Urinary bladder (tissue), 4 donors: ENCODE measurements at places on chromosomes 16 and 17.

- no peak for DNase-seq
Measured at GRCh38 chr16:9516444-9516843, 425.0 kb downstream of the HAPSTR1 start.

DNA sequence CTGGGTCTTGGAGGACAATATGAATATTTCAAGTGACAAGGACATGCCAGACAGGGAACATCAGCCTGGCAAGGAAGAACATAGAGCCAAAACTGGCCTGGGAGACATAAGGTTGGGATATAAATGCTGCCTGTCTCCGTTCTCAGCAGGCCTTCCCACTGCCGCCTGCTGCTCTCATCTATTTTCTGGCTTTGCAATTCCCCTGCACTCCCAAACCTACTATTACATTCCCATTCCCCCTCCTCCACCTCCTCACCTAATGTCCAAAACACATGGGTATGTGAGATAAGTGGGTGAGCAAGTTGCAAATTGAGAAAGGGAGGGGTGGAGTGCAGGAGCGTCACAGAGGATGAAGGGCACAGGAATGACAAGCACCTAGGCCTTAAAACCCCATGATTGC, 244.3 kb upstream of the CDH8 start:
- no peak for DNase-seq

GRCh38 chr16:12833926-12834325, 30.2 kb upstream of the CPPED1 start:
- no peak for DNase-seq

GRCh38 chr17:9169116-9169515, 147.8 kb downstream of the NTN1 start:
- no peak for DNase-seq

DNA sequence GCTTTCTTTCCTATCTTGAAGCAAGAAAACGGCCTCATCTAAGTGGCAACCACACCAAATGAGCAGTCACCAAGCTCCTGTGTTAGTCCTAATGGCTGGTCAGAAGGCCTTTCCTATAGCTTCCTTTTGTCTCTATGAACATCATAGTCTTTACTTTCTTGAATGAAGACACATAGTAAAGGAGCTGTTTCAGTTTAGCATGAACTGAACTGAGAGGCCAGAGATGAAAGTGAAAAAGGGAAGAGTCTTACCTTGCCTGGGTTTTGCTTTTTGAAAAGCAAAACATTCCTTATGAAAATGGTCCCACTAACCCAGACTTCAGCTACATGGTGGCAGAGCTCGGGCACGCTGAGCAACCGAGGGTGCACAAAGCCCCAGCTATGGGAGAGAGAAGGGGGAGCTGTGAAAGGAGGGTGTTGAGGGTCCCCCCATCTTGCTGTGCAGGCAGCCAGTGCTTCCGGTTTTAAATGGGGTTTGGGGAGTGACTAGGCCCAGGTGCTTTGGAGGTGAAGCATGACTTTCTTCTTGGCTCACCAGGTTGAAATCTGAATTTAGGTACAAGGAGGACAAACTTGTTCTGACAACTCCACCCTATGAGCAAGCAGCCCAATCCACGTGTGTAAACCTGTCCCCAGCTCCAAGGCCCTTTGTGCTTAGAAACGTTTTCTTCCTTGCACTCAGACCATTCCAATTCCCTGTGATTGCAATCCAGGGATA, 9.1 kb upstream of the PSMC3IP start:
- DNase-seq = no peak

DNA sequence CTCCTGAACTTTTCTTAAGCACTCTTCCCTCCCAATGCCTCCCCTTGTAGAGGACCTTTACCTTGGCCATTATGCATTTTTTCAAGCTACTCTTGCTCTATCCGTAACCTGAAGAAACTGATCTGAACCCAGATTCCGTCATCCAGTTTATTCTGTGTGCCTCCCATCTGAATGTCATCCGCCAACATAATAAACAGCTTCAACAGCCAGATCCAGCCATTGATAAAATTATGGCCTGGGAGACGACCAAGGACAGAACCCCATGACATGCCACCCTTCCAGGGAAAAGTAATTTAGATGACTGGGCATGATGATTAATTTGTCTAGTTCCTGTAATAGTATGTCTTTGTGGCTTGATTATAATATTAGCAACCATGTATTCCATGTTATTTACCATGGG, 41.9 kb downstream of the KATNIP start:
- DNase-seq = no peak

DNA sequence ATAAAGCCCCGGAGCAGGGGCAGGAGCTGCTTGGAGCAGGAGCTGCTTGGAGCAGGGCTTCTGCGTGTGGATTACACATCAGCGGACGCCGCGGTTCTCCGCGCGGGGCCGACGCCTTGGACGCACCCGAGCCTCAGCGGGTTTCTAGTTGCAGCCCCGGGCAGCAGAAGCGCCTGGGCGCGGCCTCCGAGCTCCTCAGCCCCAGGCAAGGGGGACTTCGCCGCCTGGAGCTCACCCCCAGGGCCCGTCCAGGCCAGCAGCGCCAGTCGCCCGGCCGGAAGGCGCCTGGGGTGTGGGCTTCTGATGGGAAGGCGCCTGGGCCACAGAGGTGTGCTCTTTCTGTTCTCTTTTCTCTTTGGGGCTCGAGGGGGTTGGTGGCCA, 6.3 kb downstream of the FOXF1 start:
- no peak for DNase-seq

DNA sequence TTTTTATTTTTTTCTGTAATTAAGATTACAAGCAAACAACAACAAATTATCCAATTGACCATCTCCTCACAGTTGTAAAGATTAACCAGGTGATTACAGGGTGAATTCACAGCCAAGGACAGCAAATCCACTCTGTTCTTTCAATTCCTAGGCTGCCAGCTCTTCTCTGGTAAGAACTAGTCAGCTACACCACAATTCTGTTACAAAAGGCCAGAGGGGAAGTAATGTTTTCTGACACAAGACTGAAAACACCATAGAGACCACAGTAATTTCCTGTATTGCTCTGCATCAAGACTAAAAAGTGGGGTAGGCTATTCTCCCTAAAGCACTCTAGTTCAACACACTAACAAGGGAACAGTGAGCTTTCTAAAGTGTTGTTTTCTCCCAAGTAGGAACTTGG, 10.6 kb downstream of the CA10 start:
- DNase-seq = no peak
